ENCODE measurements at places on chromosomes 3 and 15.

GRCh38 chr3:149816311-149816710, 3.3 kb downstream of the RNF13 start:
- no peak for DNase-seq

GRCh38 chr15:57580428-57580827, 11.3 kb upstream of the MYZAP start:
- DNase-seq = no peak

DNA sequence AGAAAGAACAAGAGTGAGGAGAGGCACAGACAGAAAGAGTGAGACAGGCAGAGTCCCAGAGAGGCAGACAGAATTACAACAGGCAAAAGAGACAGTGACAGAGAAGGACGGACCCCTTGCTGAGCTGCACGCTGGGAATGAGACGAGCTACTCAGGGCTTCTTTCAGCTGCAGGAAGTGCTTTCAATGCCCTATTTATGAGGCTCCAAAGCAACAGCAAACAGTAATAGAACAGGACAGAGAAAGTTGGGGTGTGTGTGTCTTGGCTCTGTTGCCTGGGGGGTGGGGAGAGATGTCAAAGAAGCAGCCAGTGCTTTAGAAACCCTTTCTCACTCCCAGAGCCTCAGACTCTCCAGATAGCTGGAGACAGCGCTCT, 502 bp upstream of the TIMP4 start:
- DNase-seq = no peak

GRCh38 chr3:79258479-79258878, 509.3 kb downstream of the ROBO1 start:
- peak; percentile 25 for DNase-seq

DNA sequence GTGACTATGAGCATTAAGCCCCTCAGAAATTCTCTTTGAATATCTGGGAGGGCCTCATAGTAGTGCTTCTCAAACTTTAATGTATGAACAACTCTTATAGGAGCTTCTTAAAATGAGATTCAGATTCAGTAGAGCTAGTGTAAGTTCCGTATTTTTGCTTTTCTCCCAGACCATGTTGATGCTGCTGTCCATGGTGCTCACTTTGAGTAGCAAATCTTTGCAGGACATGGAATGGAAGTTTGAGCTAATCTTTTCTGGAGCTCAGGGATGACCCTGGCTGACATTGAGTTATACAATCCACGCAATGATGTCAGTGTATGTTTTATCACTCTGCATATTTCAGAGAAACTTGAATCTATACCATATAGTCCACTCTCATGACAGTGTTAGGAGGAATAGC, 134.2 kb downstream of the OTOL1 start:
- DNase-seq = no peak

GRCh38 chr3:111321786-111322185, 220.2 kb upstream of the CD96 start:
- DNase-seq = peak; percentile 58

DNA sequence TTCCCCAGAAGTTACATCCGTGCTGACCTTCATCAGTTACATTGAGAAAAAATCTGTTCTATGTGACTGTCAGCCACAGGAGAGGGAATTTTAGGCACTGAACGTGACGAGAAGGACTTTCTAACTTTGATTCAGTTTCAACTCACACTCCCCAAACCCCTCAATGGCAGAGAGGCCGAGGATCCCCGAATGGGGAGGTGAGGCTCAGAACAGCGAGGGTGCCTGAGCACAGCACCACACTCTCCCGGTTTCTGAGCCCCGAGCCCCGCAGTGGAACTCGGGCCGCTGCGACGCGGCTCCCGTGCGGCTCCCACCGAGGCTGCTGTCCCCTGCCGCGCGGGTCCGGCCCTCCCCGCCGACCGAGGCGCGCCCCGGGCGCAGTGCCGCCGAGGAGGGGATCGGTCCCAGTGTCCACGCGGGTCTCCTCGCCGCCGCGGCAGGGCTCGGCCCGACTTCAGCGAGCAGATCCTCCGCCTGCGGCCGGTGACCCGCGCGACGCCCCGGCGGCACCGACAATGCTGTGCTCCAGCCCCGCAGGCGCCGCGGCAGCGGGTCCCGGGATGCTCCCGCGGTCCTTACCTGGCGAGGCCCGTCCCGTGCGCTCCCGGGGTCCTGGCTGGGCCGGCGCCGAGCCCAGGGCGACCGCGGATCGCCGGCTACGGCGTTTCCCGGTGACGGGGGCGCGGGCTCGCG, 439 bp downstream of the CTXND1 start:
- DNase-seq = no peak
